ENCODE measurements at places on chromosomes 13 and 19.

GRCh38 chr13:67228031-67228430, 2.1 kb downstream of the PCDH9 start:
- no peak for DNase-seq

DNA sequence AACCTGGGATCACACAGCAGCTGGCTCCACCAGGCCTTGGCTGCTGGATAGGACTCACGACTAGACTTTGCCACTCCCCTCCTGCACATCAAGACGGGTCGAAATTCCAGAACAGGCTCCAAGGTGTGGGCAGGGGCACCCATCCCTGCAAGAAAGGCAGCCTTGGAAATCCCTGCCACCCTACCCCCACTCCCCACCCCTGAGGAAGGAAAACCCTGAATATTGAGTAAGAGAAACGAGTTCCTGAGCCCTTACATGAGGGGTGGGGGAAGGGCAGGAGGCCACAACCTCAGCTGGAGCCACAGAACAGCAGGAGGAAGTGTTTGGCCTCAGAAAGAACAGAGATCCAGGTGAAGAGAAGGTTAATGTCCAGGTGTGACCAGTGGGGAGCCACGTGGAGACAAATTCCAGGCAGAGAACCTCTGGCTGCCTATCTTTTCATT, 20.1 kb downstream of the DEDD2 start:
- DNase-seq = no peak

- DNase-seq = no peak
Observed at GRCh38 chr13:26623125-26623524, 65.6 kb downstream of the WASF3 start.

DNA sequence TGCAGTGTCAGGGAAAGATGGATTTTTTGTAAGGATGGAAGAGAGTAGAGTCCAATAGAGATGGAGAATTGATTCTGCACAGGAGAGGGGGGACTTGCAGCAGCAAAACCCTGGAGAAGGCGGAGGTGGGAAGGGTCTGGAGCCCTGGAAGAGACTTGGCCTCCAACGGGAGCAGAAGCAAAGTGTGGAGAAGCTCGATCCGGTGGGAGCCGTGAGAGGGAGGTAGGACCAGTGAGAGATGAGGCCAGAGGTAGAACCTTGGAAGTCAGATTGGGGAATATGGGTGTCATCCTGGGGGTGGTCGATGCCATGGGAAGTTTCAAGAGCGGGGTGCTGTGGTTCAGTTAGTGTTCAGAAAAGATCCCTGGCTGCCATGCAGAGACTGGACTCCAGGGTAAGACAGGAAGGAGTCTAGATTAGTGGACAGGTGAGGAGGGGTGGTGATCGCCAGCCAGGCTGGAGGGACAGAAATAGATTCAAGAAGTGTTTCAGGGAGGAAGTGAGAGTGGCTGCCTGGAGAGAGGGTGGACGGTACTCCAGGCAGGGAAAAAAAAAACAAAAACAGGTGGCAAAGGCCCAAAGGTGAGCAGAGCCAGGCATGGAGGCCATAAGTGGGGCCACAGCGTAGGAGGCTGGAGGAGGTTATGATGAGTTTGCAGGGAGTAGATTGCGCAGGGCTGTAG, 2.6 kb downstream of the PPP5C start:
- no peak for DNase-seq

- DNase-seq = no peak
Observed at GRCh38 chr13:40469581-40470310, 196.7 kb downstream of the FOXO1 start.

- no peak for DNase-seq
Observed at GRCh38 chr13:98798849-98799645, 46.6 kb upstream of the SLC15A1 start.

- no peak for DNase-seq
Observed at GRCh38 chr19:55160986-55161365, 3.4 kb upstream of the TNNI3 start.

DNA sequence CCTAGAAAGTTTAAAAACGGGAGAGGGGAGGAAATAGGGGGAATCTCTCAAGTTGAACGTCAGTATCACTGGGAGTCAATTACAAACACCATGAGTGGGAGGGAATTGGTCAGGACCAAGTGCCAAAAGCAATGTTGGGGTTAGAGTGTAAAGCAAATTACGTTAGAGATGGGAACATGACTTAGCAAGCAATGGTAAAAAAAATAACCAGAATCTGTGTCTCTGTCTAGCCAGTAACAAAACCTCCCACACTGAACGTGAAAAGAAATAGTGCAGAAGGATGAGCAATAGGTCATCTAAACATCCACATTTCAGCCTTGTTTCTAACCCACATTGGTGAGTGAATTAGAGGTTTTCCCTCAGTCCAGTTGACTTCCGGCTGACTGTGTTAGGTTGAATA, 242.2 kb downstream of the COG6 start:
- DNase-seq = no peak

DNA sequence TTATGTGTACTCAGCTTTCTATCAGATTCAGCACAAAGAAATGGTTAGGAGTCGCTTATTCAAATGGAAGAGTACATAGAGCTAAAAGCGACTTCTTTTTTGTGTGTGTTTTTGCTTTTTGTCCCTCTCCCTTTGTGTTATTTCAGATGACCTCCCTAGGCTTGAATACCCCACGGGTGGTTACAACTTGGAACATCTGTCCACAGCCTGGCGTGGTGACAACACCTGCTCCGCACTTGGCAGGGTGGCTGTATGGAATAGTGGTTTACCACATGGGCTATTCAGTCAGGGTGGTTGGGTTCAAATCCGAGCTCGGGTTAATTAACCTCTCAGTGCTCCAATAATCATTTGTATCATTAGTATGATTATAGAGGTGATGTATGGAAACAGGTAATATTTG, 151.6 kb upstream of the FREM2 start:
- no peak for DNase-seq

GRCh38 chr13:60328073-60328472, 68.9 kb upstream of the TDRD3 start:
- DNase-seq = no peak

GRCh38 chr19:33365691-33366090, 7.8 kb upstream of the CEBPG start:
- DNase-seq = no peak

- peak; percentile 61 for DNase-seq
Observed at GRCh38 chr19:49119411-49120324, at the start of gene PPFIA3. Gene PPFIA3, plus strand, starts transcription at chr19:49119544. Its CDS starts 8,330 bp downstream, at chr19:49127874.

- no peak for DNase-seq
Observed at GRCh38 chr19:43465468-43466120, at the start of gene LYPD3. Gene LYPD3, minus strand, starts transcription at chr19:43465608. Its CDS starts 37 bp downstream, at chr19:43465571.

DNA sequence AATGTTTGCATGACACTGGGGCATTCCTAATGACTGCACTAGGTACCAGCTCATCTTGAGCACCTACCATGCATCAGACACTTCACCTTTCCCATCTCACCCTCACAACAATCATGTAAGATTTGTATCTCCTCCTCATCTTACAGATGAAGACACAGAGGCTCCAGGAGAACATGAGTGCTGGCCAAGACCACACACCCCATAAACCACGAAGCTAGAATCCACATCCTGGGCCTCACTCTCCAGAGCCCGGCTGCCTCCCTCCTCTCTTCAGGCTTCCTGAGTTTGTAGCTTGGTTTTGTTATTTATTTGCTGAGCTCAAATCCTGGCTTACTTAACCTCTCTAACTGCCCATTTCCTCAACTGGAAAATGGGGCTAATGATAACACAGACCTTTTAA, 25.9 kb downstream of the FAM216B start:
- no peak for DNase-seq

DNA sequence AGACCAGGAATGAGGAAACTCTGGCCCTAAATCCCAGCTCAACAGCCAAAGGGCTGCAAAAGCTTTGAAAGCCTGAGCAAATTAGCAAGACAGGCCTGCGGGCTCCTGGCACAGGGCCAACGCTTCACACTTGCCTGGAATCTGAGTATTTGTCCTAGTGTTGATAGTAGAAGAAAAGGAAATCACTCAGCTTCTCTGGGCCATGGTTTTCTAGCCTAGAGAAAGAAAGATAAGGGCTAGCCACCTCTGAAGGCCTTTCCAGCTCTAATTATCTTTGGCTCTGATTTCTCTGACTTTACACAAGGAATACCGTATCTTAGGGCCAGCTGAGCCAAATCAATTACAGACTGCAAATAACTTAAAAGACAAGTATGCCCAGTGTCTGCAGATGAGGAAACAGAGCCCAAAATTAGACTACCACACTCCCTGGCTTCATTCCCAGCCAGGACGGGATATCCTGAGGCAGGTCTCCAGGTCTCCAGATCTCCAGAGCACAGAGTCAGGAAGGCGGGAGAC, 69.6 kb downstream of the STK24 start:
- peak; percentile 92 for DNase-seq

DNA sequence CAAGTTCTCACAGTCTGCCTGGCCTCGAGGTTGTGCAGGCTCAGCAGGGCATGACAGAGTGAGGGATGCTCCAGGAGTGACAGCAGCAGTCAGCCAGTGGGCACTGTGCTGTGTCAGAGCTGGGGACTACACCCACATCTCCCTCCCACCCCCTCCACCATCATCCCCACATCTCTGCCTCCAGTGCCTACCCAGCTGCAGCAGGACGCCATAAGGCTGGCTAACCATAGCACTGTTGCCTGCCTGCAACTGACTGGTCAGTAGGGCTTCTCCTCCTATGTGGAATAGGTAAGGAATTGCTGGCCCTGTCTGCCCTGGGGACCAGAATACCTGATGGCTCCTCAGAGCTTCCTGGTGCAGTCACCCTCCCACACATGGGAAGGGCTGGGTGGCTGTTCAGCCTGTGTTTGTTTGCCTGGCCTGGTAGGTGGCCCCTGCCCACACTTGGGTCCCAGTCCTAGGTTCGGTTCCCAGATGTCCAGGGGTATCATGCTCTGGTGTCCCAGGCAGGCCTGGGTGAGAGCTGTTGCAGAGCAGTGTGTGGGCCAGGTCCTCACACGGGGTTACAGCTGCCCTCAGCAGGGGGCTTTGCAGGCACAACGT, 15.7 kb downstream of the GPI start:
- no peak for DNase-seq

DNA sequence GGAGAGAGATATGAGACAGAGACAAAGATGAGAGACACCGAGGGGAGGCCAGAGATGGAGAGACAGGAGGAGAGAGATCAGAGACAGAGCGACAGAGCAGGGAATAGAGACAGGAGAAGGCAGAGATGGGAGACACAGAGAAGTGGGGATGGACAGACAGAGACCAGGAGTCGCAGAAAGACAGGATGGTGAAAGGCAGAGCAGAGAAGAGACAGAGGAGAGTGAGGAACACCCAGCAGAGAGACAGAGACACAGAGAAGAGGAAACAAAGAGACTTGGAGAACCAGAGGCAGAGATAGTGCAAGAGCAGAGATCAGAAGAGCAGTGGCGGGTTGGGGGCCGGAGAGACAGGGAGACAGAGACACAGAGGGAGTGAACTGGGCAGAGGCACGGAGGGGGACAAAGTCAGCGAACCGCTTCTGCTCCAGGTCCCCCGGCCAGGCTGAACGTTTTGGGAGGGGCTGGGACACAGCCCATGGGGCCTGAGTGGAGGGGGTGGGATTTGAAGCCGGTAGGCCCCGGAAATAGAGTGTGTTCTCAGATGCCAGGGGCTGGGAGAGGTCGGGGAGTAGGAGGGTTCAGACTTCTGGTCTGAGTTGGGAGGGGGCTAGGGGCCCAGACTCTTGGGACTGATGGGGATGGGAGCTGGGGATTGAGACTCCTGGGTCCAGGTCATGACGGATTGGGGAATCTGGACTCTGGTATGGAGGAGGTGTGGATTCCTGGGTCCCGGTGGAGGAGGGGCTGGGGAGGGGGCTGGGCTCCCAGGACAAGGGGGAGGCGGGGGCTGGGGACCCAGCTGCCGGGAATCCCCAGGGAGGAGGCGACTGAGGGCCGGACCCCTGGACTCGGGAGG, 654 bp downstream of the ZNF579 start:
- DNase-seq = peak; percentile 59

DNA sequence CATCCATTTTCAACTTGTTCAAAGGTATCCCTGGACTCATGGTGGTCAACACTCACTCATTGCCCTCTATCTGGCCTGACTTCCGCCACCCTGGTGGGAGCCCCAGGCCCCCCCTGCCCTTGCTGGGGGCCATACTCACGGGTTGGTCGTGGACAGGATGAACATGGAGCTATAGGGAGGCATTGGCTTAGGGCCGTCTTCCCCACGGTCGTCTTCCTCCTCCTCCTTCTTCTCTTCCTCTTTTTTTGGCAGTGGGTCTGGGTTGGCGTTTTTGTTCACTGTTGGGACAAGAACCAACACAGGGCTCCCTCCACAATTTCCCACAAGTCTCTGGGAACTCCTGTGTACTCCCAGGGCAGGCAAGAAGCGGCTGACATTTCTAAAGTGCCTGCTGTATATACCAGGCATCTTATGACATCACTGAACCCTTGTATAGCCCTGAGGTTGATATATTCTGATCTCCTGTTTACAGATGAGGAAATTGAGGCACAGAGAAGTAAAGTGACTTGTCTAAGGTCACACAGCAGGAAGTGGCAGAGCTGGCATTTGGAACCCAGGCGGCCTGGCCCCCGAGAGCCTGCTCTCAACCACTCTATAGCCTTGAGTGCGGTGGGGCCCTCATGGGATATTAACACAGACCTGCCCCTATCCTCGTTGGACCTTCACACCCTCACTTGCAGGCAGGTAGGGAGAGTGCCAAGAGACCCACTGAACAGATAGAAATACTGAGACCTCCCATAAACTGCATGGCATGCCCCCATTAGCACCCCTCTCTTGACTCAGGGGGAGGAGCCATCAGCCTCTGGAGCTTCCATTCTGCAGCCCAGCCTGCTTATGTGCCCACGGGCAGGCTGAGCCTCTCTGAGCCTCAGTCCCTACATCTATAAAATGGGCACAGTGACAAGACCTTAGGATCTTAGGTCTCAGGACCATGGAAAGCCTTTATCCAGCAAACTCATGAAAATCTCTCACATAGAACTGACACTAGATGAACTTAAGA, 135.0 kb downstream of the IER2 start:
- no peak for DNase-seq
